Activated CD4-positive, alpha-beta T cell treated with anti-CD3 and anti-CD28 coated beads, Interleukin-2, amount 50 U/mL, for 24 hours (primary cell): ENCODE measurements at places on chromosomes 16 and 17.

DNA sequence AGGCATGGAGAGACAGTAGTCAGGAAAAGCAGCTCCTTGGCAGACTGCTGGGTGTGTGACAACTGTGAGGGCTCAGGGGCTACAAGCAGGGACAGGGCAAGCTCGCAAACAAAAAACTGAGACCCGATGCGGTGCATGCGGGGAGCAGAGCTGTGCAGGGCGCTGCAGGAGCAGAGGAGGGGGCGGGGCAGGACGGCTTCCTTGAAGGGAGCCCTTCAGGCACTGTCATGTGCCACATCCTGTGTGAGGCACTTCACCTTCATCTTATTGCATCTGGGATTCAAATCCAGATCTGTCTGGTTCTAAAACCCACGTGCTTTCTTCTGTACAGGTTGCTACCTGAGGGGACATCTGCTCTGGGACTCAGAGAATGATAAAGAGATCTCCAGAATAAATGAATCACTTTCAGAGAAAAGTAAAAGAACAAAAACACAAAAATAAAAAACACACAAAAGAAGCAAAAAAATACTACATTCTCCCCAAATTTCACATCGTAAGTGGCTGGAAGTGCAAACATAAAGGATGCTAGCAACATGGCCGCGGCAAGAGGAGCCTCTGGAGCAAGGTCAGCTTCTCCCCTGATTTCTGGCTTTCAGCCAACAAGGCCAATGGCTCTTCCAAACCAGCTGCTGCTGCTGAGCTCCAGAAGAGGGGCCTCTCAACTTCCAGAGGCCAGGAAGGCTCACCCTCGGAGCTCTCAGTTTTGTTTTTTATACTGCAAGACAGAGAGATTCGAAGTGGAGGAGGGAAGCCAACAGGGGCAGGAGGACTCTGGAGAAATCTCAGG, 14.2 kb downstream of the LYRM9 start:
- peak; percentile 11 for DNase-seq

DNA sequence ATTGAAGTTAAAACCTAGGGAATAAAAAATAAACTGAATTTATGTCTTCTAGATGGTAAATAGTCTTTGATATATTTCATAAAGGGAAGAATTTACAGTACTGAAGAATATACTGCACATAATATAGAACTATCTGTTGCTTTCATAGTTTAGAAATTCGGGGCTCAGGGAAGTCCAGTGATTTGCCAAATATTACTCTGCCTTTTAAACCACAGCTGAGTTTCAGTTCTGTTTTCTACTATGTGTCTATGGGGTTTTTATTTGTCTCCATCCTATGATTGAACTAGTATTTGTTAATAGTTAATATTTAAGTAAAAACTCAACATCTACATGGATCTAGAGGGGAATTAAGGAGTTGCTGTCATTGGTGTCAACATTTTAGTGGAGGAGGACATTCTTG, 715.0 kb upstream of the CDH8 start:
- no peak for DNase-seq

- DNase-seq, result no peak
Measured at GRCh38 chr16:12323007-12323758, 346.6 kb downstream of the SNX29 start.

GRCh38 chr17:81612172-81612970, 24.5 kb downstream of the NPLOC4 start:
- no peak for DNase-seq

- DNase-seq, result no peak
Measured at GRCh38 chr16:87840271-87840978, 28.9 kb downstream of the SLC7A5 start.

DNA sequence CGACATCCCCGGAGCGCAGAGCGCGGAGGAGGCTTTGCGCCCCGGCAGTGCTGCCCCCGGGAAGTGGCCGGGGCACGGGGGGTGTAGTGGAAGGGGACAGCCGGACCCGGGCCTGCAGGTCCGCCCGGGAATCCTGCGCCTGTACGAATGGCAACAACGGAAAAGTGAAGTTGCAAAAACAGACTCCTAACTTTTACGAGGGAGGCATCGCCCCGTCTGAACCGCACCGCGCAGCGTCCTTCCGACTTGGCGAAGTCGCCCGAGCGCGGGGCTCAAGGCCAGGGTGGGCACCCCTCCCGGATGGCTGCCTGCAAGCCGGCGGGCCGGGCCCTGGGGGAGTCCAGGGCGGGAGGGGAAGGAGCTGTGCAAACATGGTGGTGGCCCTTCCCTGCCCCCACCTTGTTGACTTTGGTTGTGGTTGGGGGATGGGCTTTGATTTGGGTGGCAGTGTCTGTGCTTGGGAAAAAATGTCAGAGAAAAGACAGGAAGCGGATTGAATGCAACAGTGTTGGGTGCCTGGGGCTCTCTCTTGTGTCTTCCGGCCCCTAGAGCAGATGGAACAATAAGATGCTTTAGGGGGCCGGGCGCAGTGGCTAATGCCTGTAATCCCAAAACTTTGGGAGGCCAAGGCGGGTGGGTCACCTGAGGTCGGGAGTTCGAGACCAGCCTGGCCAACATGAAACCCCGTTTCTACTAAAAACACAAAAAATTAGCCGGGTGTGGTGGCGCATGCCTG, 675 bp downstream of the RNF213 start:
- DNase-seq, result no peak

DNA sequence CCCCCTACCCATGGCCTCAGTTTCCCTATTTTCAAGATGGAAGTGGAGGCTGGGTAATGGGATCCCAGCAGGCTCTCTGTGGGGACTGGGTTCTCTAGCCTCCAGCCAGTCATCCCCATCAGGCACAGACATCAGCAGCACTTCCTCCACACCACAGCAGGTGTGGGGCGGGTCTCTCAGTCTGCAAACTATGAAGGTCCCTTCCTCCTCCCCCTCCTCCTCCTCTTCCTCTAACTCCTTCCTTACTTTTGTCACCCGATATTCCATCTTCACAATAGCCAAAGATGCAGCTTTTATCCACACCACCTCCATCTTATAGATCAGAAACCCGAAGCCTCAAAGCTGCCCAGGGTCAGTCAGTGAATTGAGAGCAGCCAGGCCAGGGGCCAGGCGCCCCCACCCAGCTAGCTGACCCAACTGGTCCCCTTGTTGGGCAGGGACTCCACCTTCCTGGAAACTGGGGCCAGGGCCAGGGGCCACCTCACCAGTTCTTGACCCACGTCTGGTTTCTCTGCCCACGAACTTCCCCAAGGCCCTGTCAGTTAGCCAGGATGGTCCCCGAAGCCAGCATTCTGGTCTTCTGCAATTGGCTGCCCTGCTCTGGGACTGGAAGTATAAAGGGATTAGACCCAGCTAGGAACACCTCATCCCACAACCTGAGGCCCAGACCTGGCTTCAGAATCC, 2.5 kb downstream of the FAM83G start:
- DNase-seq, result no peak

- DNase-seq, result no peak
Measured at GRCh38 chr16:3065069-3065741, at the start of gene IL32. TSS of gene IL32 (plus strand) at chr16:3065640. CDS start at chr16:3065812, 172 bp downstream.

GRCh38 chr17:40558890-40559563, 6.2 kb downstream of the CCR7 start:
- DNase-seq, result no peak

DNA sequence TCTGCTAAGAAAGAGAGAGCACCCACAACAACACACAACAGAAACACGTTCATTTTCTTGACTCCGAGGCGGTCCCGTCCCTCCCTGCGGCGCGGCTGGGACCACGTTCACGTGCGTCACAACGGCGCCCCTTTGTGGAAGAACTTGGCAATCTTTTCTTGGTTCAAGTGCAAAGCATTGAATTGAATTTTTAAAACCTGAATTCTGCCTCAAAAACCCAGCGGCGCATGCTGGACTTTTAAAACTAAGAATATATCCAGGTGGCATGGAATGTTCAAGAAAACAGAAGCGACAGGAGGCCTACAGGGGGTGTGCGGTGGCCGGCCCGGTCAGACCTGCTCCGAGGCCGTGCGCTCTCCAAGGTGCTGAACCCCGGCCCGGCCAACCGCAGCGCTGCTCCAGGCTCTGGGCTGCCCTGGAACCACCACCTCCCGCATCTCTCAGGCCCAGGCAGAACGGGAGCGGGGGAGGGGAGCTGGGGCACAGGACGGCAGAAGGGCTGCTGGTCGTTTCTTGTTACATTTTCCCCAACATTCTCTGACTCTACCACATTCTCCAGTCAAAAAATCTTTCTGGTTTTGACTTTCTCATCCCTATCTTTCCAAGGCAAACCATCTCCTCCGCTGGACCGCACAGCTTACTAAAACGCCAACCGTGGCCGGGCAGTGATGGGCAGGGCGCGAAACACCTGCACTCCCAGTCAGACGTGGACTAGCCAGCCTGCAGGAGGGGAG, 3.4 kb upstream of the HEXD start:
- DNase-seq, result peak; percentile 49

DNA sequence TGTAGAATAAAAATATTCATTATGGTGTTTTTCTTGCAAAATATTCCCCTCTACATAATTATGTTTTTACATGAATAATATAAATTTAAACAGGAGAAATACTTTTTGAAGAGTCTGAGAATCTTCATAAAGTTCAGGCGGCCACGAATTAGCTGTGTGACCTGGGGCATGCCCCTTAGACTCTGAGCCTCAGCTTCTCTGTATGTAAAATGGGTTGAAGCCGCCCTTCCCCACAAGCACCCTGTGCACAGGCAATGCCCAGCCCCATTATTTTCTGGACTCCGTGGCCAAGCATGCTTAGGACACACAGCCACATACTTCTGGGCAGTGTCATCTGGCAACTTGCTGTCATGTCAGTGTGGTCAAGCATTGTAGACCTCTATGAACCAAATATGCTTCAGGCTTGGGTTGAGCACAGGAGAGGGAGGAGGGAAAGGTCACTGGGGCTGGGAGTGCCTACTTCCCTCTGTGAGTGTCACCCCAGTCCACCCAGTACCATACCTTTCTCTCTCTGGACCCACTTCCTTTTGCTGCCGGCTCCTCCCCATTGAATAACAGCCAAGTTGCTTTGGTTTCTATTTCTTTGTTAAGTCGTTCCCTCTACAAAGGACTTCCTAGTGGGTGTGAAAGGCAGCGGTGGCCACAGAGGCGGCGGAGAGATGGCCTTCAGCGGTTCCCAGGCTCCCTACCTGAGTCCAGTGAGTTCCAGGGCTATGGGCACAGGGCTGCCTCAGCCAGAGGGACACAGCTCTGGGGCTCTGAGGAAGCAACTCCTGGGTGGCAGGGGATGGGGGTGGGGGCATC, at the start of gene LGALS9:
TSS of gene LGALS9 (plus strand) at position 582 of the 804 bp plus-strand sequence. CDS start at position 660, 78 bp downstream.
- no peak for DNase-seq

GRCh38 chr17:67343237-67343636, 23.1 kb downstream of the PSMD12 start:
- no peak for DNase-seq

- no peak for DNase-seq
Measured at GRCh38 chr16:392450-393030, 4.5 kb upstream of the NME4 start.

GRCh38 chr17:27453471-27453870, 2.8 kb upstream of the KSR1 start:
- no peak for DNase-seq
